ENCODE measurements at places on chromosomes 1 and 21.

GRCh38 chr1:218582646-218583045, 237.5 kb downstream of the TGFB2 start:
- DNase-seq = no peak

GRCh38 chr1:229364207-229365065, 21.6 kb upstream of the CCSAP start:
- DNase-seq = no peak

- no peak for DNase-seq
Observed at GRCh38 chr1:203322500-203323179, 17.3 kb downstream of the BTG2 start.

DNA sequence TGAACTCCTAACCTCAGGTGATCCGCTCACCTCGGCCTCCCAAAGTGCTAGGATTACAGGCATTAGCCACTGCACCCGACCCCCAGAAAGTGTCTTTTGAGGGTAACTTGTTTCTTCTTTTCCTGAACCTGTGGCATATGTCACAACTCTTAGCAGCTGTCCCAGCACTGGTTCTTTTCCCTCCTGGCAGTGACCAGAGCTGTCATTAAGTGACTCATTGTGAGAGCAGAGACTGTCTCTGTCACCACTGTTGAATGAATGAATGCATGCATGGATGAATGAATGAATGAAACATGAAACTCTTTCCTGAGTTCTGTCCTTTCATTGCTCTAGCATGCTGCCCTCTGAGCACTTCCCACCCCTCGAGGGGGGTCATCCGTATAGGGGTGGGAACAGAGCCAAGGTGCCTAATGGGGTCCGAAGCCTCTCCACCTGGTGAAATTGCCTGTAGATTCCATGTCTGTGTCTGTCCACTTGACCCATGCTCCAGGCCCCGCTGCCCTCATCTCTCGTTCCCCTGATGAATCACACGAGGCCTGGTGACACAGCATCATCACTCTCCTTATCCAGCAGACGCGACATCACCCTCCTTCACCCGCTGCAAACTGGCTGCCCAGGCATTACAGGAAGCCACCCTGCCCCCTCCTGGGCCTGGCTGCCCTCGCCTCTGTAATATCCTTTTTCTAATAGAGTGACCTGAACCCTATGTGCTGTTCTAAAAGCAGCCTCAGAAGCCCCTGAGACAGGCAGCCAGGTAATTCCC, 75.0 kb downstream of the IGSF21 start:
- DNase-seq = no peak

GRCh38 chr1:156146769-156147405, 6.5 kb upstream of the SEMA4A start:
- DNase-seq = no peak

- DNase-seq = no peak
Observed at GRCh38 chr1:119727991-119728390, 16.3 kb downstream of the PHGDH start.

DNA sequence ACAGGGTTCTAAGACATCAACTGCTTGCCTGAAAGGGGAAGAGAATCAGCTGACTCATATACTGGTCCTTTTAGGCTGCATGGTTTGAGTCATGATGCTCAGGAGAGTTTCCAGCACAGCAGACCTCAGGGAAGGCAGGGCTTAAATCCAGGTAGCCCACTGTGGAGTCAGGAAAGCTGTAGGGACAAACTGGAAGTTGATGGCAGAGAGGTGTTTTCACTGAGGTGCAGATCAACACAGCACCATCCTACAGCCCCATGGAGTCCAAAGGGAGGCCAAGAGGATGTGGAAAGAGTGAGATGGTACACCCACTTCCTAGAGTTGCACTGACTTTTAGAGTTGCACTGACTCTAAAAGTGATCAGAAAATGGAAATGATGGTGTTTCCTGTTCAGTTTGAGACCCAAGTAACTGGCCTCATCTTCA, 252.4 kb upstream of the DUSP10 start:
- DNase-seq = no peak

GRCh38 chr1:219575563-219575962, 37.3 kb downstream of the ZC3H11B start:
- no peak for DNase-seq

- no peak for DNase-seq
Observed at GRCh38 chr1:106957795-106958194, 98.7 kb upstream of the PRMT6 start.

GRCh38 chr1:48576565-48576964, 104.6 kb upstream of the SPATA6 start:
- no peak for DNase-seq

- DNase-seq = no peak
Observed at GRCh38 chr1:68293609-68294366, 61.5 kb upstream of the WLS start.

DNA sequence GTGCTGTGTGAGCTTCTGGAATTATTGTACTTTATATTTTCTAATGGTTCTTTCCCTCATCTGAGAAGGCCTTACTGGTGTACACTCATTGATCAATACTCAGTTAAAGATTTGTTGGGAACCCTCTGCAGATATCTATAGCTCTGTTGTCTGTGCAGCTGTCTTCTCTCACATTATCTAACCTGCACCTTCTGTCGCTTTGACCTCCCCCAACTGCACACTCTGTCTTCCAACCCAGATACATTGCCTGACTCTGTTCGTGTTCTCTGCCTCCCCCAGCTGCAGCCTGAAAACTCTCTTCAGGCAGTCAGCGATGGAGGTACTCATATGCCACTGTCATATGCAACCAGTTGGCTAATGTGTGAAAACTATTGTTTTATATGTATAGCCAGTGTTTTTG, 334.3 kb downstream of the NCAM2 start:
- DNase-seq = no peak

GRCh38 chr1:220281159-220281574, 8.9 kb upstream of the RAB3GAP2 start:
- DNase-seq = no peak

DNA sequence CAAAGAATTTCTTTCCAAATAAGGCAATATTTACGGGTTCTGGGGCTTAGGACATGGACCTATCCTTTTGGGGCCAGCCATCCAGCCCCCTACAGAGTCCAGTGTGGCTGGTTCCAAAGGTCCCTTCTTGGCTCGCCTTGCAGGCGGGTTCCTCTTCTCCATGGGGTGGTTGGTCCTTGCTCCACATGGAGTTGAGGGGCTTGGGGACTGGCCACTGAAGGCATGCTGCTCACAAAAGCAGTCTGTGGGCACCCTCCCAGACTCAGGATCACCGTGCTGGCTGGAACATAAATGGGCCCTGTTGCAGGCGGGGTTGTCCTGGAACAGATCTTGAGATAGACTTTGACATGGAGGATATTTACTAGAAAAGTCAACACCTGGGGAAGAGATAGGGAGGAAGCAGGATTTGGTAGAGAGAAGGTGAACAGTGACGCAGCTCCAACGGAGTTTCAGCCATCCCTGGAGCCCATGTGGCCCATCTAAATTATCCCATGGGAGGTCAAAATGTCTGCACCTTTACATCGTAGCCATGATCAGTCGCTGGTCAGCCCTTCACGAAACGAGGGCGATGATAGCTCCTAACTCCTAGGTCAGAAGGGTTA, 39.1 kb upstream of the LRP8 start:
- no peak for DNase-seq

All from activated CD8-positive, alpha-beta memory T cell treated with anti-CD3 and anti-CD28 coated beads for 48 hours (primary cell).